ENCODE measurements at places on chromosomes 2 and 18.

DNA sequence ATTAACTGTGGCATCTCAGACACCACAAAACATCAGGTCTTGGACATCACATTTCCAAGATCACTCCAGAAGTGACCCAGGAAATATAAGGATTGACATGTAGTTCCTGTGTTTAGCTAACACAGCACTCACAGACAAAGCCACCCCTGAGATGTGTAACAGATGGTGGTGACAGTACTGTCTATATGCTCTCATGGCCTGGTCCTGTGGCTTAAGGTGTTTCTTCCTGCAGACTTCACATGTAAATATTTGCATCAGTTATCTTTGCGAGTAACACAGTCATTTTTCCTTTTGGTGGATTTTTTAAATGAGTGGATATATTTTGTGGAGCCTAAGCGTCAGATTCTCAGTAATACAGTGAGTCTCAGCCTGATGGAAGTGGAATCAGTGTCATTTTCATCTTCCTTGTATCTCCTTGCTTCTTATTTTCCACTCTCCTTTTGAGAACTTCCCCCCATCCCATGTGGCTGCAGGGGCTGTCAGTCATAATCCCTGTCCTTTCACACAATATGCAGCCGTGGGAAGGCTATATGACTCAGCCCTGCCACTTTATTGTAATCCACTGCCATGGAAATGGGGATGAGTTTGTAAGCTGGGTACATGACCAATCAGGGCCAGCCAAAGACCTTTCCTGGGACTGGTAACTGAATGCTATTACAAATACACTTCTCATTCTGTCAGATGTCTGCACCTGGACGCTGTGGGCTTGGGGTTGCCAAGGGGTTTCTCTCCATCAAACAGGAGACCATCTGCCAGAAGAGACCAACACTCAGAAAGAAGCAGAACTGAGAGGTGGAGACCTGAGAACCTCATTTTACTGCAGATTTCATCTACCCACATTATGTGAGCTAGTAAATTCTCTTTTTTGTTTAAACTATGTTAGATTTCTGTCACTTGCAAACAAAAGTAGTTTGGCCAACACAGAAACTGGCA, 74.3 kb downstream of the ICOS start:
- DNase-seq = peak; percentile 45

DNA sequence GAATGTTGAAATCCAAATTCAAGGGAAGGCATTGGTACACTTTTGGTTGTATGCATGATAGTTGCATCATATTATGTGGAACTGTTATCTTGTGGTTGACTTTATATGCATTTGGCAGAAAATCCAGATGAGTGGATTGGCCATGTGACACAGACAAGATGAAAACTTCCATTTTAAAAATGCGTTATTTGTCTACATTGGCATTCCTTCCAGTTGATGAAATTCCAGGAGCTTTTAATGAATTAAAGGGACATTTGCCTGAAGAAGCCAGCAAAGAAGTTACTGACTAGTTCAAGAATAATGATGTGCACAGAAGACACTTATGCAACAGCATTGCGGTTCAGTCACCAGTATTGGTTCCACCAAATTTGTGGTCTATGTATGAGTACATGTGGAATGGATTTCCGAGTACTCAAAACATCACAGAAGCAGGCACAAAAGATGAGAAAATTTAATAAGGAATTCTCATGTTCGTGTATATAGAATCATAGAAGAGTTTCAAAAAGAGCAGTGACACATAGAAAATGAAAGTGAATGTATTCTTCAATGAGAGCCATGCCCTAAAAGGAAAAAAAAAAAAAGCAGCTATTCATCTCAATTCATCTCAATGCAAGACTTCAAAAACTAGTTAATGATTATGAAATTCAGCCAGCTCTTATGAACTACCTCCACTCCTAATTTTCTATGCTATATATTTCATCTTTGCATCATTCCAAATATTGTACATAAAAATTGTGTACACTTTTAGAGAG, 232.1 kb downstream of the RBM43 start:
- peak; percentile 35 for DNase-seq

GRCh38 chr2:136141510-136142149, 23.7 kb upstream of the CXCR4 start:
- DNase-seq = no peak

- DNase-seq = peak; percentile 35
Observed at GRCh38 chr2:142973822-142974207, 96.4 kb downstream of the KYNU start.

DNA sequence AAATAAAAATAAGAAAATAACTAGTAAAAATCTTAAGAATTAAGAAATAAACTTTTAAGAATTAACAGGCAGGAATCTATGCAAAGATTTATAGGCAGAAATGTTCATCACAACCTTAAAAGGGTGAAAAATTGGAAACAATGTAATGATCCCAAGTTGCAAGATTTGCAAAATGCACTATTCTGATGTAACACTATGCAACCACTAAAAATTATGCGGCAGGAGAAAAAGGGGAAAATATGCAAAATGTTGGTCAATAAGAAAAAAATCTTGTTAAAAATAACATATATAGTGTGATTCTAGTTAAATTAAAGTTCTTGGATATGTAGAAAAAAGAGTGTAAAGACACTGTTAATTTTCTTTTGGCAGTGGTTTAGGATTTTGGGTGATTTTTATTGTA, 132.8 kb downstream of the UPP2 start:
- DNase-seq = no peak

DNA sequence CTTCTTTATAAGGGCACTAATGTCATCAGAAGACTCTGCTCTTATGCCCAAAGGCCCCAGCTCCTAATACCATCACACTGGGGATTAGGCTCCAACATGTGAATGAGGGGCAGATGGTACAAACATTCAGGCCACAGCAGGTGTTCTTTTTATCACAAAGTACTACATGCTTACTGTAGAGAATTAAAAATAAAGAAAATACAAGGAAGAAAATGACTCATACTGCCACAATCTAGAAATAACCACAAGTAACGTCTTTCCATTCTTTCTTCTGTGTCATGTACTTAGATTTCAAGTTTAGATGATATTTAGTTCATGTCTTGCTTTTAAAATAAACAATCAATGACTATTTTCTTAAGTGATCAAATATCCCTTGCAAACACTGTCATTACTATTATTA, 100.3 kb upstream of the NEDD4L start:
- DNase-seq = peak; percentile 21

DNA sequence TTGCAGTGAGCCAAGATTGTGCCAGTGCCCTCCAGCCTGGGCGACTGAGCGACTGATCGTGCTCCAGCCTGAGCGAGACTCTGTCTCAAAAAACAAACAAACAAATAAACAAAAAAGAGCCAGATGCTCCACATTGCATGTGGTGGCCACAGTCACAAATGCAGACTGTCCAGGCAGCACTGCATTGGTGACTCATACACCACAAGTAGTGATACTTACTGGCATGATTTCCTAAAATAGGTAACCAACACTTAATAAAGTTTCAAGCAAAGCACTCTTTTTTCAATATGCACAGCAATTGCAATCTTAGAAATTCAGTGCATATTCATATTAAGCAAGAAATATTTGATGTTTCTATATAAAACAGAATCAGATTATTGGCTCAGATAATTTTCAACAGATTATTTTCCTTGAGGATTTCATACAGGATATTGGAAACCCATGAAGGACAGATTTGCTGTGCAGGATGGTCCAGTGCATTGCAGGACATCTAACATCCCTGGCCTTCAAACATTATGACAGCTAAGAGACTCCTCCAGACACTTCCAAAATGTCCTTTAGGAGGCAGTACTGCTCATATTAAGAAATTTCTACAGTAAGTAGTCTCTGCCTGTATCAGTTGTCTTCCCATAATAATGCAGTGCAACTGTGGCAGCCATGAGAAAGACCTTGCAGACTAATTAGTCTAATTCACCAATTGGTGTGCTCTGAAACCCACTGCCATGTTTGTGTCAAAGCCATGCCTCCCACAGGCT, 10.5 kb upstream of the SLC1A4 start:
- peak; percentile 65 for DNase-seq

DNA sequence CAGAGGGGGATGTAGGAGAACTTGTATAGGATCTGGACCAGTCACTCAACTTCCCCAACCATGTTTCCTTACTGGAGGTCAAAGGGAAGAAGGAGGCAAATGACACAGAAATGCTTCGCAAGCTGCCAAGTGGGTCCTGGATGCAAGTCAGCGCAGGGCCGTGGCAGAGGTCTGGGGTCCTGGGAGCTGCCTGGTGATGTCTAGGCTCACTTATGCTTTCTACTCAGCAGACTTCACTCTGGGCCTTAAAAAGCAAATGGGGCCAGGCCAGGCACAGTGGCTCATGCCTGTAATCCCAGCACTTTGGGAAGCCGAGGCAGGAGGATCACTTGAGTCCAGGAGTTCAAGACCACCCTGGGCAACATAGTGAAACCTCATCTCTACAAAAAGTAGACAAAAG, 19.9 kb downstream of the HS1BP3 start:
- no peak for DNase-seq

- DNase-seq = peak; percentile 63
Observed at GRCh38 chr2:101012706-101013181, 10.7 kb downstream of the RPL31 start.

DNA sequence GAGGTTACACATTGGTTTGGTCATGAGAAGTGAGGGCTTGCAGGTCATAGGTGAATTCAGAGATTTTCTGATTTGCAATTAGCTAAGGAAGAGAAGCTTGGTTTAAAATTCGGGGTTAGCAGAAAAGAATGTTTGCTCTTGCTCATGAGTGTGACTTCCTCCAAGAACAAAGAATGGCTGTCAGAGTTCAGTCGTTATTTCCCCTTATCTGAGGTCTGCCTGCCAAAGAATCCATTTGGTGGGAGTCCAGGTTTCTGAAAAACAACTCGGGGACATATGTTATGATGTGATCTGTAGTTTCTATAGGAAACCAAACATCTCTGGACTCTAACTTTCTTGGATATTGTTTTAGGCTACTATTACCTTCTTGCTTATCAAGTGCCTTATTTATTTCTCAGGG, 3.2 kb upstream of the UGT1A6 start:
- DNase-seq = peak; percentile 18

GRCh38 chr18:22541232-22541631, 123.5 kb upstream of the CTAGE1 start:
- no peak for DNase-seq

Data from astrocyte of the hippocampus (primary cell).